Sciatic nerve (tissue), 2 donors: ENCODE measurements at places on chromosomes 2 and 18. TPM values are rescaled to one million over a fixed set of nuclear protein-coding genes. Genes with fewer than 3 reads are reported as not detected.

Gene CRACDL
- total RNA-seq: 12.4 TPM

Gene SLC9A4
- total RNA-seq: not detected

Gene ZC3H8
- 11.1 TPM for total RNA-seq

Gene ZEB2
- total RNA-seq: 440 TPM

Gene RNU2-63P
- 10.3 TPM for total RNA-seq

Gene ABCG8
- not detected for total RNA-seq

Gene HOXD12
- not detected for total RNA-seq

Gene SKOR2
- not detected for total RNA-seq

Gene SEPTIN10
- 135 TPM for total RNA-seq

Gene ESPNL
- total RNA-seq: not detected

Gene TMEM17
- total RNA-seq: 4.9 TPM

Gene REEP1
- 0.98 TPM for total RNA-seq

Gene E2F6
- total RNA-seq: 14.1 TPM

Gene CCDC178
- 4.6 TPM for total RNA-seq

Gene UGT1A8
- not detected for total RNA-seq

Gene NAPG
- 40.0 TPM for total RNA-seq

Gene GPR45
- total RNA-seq: not detected

Gene SH3BP4
- total RNA-seq: 26.7 TPM

Gene RTP5
- total RNA-seq: not detected

Gene FKBP7
- 25.3 TPM for total RNA-seq

Gene ALLC
- 7.6 TPM for total RNA-seq

Gene MAB21L4
- total RNA-seq: not detected

Gene OR6B2
- total RNA-seq: 5.1 TPM

Gene HNMT
- total RNA-seq: 37.8 TPM

Gene MTCL1
- total RNA-seq: 14.6 TPM
